ENCODE measurements at places on chromosomes 12 and 14.
A peak's percentile ranks its signal among the peaks of the same experiment; 100 is the strongest.

- DNase-seq = no peak
Measured at GRCh38 chr12:6216581-6216980, 16.4 kb downstream of the CD9 start.

DNA sequence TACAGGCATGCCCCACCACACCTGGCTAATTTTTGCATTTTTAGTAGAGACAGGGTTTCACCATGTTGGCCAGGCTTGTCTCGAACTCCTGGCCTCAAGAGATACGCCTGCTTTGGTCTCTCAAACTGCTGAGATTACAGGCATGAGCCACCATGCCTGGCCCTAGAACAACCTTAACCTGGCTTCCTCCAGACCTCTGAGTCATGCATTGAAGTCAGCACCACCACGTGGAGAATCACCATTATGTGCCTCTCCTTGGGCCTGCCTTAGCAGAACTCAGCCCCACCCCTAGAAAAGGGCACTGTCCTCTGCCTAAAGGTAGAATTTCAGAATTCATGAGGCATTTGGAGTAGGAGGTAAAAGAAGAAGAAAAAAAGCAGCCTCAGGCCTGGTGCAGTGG lies 49.0 kb downstream of the LIMA1 start:
- no peak for DNase-seq

- DNase-seq = no peak
Measured at GRCh38 chr14:101347893-101348777, 213.2 kb upstream of the DIO3 start.

GRCh38 chr14:102764220-102764671 lies 13.0 kb upstream of the TRAF3 start:
- DNase-seq = no peak

DNA sequence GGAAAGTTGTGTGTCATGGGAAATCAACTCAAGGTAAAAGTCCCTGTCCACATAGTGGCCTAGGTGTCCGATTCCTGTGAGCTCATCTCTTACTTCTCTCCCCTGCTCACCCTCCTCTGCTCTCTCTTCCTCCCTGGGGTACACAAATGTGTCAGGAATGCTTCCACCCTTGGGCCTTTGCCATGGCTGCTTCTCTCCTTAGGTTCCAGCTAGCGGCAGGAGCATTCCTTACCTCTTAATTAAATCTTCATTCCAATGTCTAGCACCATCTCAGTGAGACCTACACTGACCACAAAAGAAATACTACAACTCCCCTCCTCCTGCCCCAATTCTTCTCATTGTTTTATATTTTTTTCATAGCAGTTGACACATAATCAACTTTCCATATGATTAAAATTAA lies 298.6 kb downstream of the PDZRN4 start:
- DNase-seq = no peak

- DNase-seq = no peak
Measured at GRCh38 chr12:12922191-12922616, 29.8 kb downstream of the GPRC5D start.

DNA sequence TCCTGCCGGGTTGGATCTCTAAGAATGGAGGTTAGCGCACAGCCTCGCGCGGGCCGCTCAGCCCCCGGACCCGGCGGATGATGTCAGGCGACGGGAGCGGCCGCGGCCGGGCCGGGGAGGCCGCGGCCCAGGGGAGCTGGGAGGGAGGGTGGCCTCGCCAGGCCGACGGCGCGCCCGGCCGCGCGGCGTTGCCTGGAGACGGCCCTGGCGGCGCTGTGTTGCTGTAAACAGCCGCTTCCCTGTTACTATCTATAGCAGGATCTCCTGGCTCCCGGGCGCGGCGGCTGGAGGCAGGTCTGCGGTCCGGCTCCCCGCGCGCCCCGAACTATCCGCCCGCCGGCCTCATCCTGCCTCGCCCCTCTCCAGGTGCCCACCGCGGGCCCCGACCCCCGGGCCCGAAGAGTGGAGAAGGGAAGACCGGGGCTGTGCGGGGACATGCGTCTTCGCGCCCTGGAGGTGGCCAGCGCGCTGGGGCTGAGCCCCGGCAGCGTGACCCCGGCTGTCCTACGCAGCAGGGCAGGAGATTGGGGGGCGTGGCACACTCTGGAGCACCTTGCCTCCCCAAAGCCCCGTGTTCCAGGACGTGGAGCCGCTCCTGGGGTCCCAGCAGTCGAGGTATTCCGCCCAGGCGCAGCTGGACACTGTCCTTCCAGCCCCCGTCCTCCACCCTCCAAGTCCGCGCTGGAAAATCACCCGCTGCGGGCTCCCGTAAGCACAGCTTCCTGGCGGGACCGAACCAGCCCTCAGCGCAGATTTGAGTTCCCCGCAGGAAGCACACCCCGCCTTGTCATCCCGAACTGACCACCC lies 1.4 kb upstream of the FOS start:
- peak; percentile 96 for DNase-seq

GRCh38 chr12:123058481-123058880 lies 78.0 kb downstream of the ARL6IP4 start:
- no peak for DNase-seq

DNA sequence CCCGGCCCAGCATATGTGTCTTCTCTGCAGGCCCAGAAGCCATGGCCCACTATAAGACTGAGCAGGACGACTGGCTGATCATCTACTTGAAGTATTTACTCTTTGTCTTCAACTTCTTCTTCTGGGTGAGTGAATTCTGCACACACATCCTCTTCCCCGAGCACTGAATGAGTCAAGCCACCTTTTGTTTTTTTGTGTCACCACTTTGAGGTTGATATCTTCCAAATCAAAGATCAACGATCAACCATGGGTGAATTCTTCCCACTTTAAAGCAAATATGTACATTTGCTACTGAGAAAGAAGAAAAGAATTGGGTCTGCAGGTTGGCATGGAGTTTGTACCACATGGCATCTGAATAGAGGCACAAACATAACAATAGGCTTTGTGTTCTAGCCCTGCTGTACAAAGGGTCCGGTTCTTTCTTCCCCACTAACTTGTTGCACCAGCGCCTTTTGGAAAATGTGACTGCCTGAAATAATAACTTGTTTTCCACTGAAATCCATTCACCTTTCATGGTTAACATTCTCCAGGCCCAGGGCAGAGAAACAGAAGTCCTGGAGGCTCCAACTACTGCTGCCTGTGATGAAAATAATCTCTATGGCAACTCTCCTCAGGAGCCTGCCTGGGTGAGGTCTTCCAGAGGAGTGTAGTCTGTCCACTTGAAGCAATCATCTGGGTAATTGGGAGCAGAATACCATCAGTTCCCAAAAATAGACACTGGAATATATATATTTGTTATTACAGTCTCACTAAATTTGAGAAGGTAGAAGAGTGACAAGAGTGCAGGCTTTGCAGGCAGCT lies 27.6 kb downstream of the TSPAN11 start:
- DNase-seq = no peak

- peak; percentile 27 for DNase-seq
Measured at GRCh38 chr12:102879144-102879763, 37.8 kb downstream of the PAH start.

GRCh38 chr12:105813201-105813600 lies 325.6 kb downstream of the NUAK1 start:
- DNase-seq = no peak

GRCh38 chr12:86138770-86139169 lies 117.4 kb downstream of the MGAT4C start:
- DNase-seq = no peak

DNA sequence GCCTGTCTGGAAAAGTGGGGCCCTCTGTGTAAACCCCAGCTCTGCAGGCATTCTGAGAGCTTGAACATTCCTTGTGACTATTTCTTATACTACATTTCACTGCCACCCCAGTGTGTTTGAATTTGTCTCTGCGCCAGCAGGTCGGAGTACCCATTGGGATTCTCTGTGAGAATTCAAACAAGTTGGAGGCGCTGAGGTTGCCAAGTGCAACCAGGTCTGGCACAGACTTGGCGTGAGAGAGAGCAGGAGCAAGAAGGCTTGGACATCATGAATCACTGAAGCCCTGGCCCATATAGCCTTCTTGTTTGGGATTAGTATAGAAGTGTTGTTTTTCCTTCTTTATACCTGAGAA lies 33.0 kb upstream of the ATP2A2 start:
- no peak for DNase-seq

GRCh38 chr12:103813949-103814348 lies 27.1 kb downstream of the NT5DC3 start:
- DNase-seq = no peak
